ENCODE measurements at places on chromosomes 2 and 18. TPM values are rescaled to one million over a fixed set of nuclear protein-coding genes. Genes with fewer than 3 reads are reported as not detected.

The MAP4K3 gene
- total RNA-seq: 21.3 TPM

The TRMT61B gene
- total RNA-seq: 16.1 TPM

The DNAH6 gene
- total RNA-seq: 0.02 TPM

The ERFE gene
- total RNA-seq: 7.6 TPM

The NXPH2 gene
- total RNA-seq: not detected

The QPCT gene
- 20.8 TPM for total RNA-seq

The PER2 gene
- 6.5 TPM for total RNA-seq

The TMBIM1 gene
- total RNA-seq: 127 TPM

The LRRC30 gene
- total RNA-seq: not detected

The ECEL1 gene
- 0.23 TPM for total RNA-seq

The SCG2 gene
- total RNA-seq: 0.94 TPM

The CCDC93 gene
- 14.6 TPM for total RNA-seq

The SH3RF3 gene
- total RNA-seq: 0.68 TPM

The CIDEA gene
- not detected for total RNA-seq

The GBX2 gene
- 2.3 TPM for total RNA-seq

The PRR30 gene
- not detected for total RNA-seq

The REG1B gene
- not detected for total RNA-seq

The SLC35F6 gene
- 37.7 TPM for total RNA-seq

The GAREM1 gene
- total RNA-seq: 5.6 TPM

The PHOSPHO2 gene
- total RNA-seq: 2.9 TPM

The D2HGDH gene
- total RNA-seq: 9.3 TPM

The CCDC102B gene
- total RNA-seq: 0.38 TPM

The POTEC gene
- total RNA-seq: not detected

The PSMA8 gene
- not detected for total RNA-seq

The TNFAIP6 gene
- total RNA-seq: 0.89 TPM

The DSC3 gene
- 1.1 TPM for total RNA-seq

The ASB18 gene
- total RNA-seq: not detected

The POTEJ gene
- not detected for total RNA-seq

The ITPRIPL1 gene
- not detected for total RNA-seq

The FLACC1 gene
- total RNA-seq: 0.14 TPM

The CIB4 gene
- total RNA-seq: not detected

The TRABD2A gene
- 14.0 TPM for total RNA-seq

The SPAG16 gene
- 11.8 TPM for total RNA-seq

The SERPINB13 gene
- not detected for total RNA-seq

The GNLY gene
- not detected for total RNA-seq

The NEU4 gene
- 0.17 TPM for total RNA-seq

The IL1RN gene
- 0.29 TPM for total RNA-seq

The ZSWIM2 gene
- not detected for total RNA-seq

The SLC9A2 gene
- total RNA-seq: 2.9 TPM

The TNFRSF11A gene
- total RNA-seq: 7.1 TPM

The IL1A gene
- 0.18 TPM for total RNA-seq

The TANC1 gene
- 7.9 TPM for total RNA-seq

The TPO gene
- 0.15 TPM for total RNA-seq

The NT5C1B gene
- not detected for total RNA-seq

The AP1S3 gene
- 27.8 TPM for total RNA-seq

The CHRNG gene
- not detected for total RNA-seq

The TRIM54 gene
- 1.2 TPM for total RNA-seq

The CPS1 gene
- total RNA-seq: 16.3 TPM

The BBS5 gene
- total RNA-seq: 5.2 TPM

The CRYBA2 gene
- 0.25 TPM for total RNA-seq

The KIAA2012 gene
- not detected for total RNA-seq

The CAPN14 gene
- 0.04 TPM for total RNA-seq

The IL36B gene
- not detected for total RNA-seq

Data from A549 treated with AZD2906 at 1 μM for 4 hours (cell line).